T-helper 9 cell (primary cell): ENCODE measurements at places on chromosomes 1 and 21.

DNA sequence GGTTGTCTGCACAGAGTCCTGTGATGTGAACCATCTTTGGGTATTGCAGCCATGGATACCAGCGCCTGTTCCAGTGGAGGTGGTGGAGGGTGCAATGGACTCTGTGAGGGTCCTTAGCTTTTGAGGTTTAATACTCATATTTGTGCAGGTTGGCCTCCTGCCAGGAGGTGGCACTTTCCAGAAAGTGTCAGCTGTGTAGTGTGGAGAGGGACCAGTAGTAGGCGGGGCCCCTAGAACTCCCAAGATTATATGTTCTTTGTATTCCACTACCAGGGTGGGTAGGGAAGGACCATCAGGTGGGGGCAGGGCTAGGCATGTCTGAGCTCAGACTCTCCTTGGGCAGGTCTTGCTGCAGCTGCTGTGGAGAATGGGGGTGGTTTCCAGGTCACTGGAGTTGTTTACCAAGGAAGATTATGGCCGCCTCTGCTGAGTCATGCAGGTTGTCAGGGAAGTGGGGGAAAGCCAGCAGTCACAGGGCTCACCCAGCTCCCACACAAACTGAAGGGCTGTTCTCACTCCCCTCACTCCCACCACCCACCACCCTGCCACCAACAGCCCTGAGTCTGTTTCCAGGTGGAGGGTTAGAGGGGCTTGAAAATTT, 31.2 kb upstream of the ZNF678 start:
- DNase-seq = no peak

GRCh38 chr1:233459968-233460367, 132.4 kb downstream of the MAP3K21 start:
- DNase-seq = no peak

GRCh38 chr1:230153641-230154296, 86.7 kb downstream of the GALNT2 start:
- no peak for DNase-seq

- no peak for DNase-seq
These were observed 1563.6 kb upstream of the PRMT6 start for GRCh38 chr1:105492921-105493320.

- no peak for DNase-seq
These were observed 26.1 kb downstream of the SLC1A7 start for GRCh38 chr1:53116307-53116810.
